Stimulated activated CD4-positive, alpha-beta T cell treated with anti-CD3 and anti-CD28 coated beads, Interleukin-15, amount 100 ng/mL, for 24 hours (primary cell): ENCODE measurements at places on chromosomes 7 and 10.

- no peak for DNase-seq
Observed at GRCh38 chr10:63883861-63884260, 362.7 kb downstream of the REEP3 start.

GRCh38 chr7:43905956-43906330 is 453 bp downstream of the URGCP start:
- DNase-seq = peak; percentile 39

GRCh38 chr7:2971914-2972834 is 71.5 kb downstream of the CARD11 start:
- no peak for DNase-seq

- no peak for DNase-seq
Observed at GRCh38 chr7:5774136-5774535, 7.3 kb downstream of the RNF216 start.

DNA sequence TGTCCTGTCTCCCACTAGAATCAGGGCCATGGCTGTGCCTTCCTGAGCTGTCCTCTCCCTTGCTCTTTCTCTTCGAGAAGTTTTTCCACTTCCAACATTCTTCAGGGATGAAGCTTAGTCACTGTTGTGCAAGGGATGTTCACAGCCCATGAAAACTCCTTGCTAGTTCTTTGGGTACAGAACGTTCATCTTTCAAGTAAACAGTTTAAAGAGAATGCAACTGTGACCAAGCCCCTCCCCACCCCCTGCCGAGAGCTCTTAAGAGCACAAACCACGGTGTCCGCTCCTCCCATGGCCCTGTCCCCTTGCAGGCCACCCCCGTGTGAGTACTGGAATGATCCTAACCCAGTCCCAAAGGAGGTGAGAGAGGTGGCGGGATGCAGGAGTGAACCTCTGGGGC is 161.1 kb upstream of the RHEB start:
- no peak for DNase-seq

GRCh38 chr10:132257271-132257670 is 50.5 kb downstream of the STK32C start:
- DNase-seq = peak; percentile 66

DNA sequence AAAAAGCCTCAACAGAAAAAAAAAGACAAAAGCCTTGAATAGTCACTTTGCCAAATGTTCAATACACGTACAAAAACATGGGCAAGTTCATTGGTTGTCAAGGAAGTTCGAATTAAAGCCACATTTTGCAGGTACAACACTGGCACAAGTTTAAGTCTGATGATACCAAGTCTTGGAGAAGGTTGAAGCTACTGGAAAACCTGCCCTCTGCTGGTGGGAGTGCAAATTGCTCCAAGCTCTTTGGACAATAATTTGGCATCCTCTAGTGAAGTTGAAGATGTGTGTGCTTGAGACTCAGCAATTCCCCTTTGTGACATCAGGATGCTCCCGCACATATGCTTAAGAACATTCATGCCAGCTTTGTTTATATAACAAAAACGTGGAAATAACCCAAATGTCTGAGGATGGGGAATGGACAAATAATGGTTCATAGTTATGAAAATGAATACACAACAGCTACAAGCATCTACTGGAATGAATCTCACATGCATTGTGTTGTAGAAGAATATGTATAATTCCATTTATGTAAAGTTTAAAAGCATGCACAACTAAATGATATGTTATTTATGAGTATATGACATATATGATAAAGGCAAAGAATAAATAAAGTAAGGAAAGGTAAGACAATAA is 120.0 kb upstream of the PLPP4 start:
- peak; percentile 67 for DNase-seq
